Activated naive CD4-positive, alpha-beta T cell treated with anti-CD3 and anti-CD28 coated beads for 36 hours (primary cell): ENCODE measurements at places on chromosomes 4 and X. TPM values are rescaled to one million over a fixed set of nuclear protein-coding genes. Genes with fewer than 3 reads are reported as not detected.

- no peak for DNase-seq
Measured at GRCh38 chrX:11998944-11999343, 139.3 kb upstream of the FRMPD4 start.

DNA sequence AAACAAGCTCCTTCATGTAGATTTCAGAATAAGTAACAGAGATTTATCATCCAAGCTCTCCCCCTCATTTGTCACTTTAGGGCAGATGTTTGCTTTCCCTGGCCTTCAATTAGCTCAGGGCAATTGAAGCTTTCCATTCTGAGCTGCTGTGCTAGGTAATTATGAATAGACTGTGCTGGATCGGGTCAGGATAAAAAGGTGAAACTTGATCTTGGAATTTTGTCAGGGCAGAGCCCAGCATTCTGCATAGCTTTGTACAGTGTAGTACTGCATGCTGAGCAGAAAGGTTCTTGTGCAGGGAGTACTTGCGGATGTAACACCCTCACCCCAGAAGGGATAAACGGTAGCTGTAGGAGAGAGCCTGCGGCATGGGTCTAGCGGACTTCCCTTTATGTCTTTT, 64.0 kb upstream of the CLDN34 start:
- DNase-seq = no peak

The MXRA5 gene
- not detected for total RNA-seq

DNA sequence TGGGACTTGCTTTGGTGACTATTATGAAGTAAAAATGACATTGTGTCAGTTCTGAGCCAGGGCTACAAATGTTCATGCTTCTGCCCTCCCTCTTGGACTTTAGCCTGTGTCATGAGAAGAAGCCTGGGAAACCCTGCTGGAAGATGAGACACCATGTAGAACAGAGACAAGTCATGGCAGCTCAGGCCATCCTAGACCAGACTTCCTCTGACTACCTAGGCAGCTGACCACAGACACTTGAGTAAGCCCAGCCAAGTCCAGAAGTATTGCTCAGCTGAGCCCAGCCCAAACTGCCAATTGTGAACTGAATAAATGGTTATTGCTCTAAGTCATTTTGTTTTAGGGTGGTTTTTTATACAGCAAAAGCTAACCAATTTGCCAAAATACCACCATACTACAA, 467.6 kb upstream of the CNKSR2 start:
- DNase-seq = no peak

The EXOC1L gene
- total RNA-seq = not detected
